ENCODE measurements at places on chromosomes 16 and 17. TPM values are rescaled to one million over a fixed set of nuclear protein-coding genes. Genes with fewer than 3 reads are reported as not detected.

Gene KRT25
- not detected for total RNA-seq

Gene DNAAF8
- total RNA-seq = 0.30 TPM

Gene AOC2
- total RNA-seq = 0.34 TPM

Gene RRAD
- 7.6 TPM for total RNA-seq

Gene OR4D1
- not detected for total RNA-seq

Gene CALCOCO2
- total RNA-seq = 24.7 TPM

Gene SOX8
- 0.15 TPM for total RNA-seq

Gene PDE6G
- 1.3 TPM for total RNA-seq

Gene CCDC144A
- total RNA-seq = 0.84 TPM

Gene CLDN7
- 11.3 TPM for total RNA-seq

Gene PPL
- 6.9 TPM for total RNA-seq

Gene ITGAD
- total RNA-seq = not detected

Gene PRAC2
- not detected for total RNA-seq

Gene ARL5C
- total RNA-seq = not detected
